Natural killer cell (primary cell): ENCODE measurements at places on chromosomes 3 and 15. TPM values are rescaled to one million over a fixed set of nuclear protein-coding genes. Genes with fewer than 3 reads are reported as not detected.

DNA sequence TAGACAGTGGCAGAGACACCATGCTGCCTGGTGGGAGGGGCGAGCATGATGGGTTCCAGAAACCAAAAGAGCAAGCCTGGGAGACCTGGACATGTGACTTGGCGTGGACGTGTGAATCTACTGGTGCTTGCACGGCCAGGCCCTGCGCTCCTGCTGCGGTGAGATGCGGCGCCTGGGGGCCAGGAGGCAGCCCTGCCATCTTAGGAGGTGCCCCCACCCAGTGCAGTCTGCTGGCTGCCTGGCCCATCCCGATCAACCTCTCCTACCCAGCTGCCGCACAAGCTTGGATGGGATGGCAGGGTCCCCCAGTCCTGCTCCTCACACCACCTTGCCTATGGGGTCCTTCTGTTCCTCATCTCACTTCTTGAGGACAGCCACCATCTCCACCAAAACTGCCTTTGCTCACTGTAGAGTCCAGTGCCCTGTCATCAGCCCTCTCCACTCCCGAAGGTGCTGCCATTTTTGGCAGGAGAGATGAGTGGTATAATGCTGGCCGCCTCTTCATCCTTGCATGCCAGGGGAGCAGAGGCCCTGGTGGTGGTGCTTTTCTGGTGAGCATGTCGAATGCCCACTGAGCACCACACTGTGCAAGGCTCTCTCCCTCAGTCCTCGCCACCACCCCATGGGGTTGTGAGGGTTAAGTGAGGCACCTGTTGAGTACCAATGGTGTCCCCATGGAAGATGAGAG, 3.1 kb upstream of the ABTB1 start:
- no peaks in the 10 kb centered on the region for H3K36me3 ChIP-seq
- DNase-seq = no peak
- H3K4me3 ChIP-seq = no peak overlapping the region
- no peak overlapping the region for H3K27ac ChIP-seq
- no peaks in the 10 kb centered on the region for H3K27me3 ChIP-seq
- H3K4me1 ChIP-seq = peaks cover 27% of the 10 kb centered on the region

GRCh38 chr15:43998607-43999006, 171.8 kb downstream of the WDR76 start:
- no peak overlapping the region for H3K4me3 ChIP-seq
- H3K4me1 ChIP-seq = no peaks in the 10 kb centered on the region
- H3K27ac ChIP-seq = no peak overlapping the region
- no peaks in the 10 kb centered on the region for H3K27me3 ChIP-seq
- no peaks in the 10 kb centered on the region for H3K36me3 ChIP-seq

DNA sequence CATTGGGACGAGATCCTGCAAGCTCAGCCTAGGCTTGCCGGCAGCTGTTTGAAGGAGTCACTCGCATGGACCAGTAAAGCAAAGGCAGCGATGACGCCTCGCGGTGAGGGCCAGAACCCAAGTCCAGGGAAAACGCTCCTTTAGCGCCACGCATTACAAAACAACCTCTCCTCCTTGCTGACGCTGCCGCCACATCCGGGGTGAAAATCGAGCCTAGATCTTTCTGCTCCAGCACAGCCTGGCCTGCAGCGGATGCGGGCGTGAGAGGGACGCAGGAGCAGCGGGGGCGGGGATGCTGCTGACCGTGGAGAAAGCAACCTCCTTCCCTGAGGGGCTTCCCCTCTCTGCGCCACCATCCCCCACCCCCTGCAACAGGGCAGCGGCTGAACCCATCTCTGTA, 46.7 kb downstream of the CASR start:
- H3K36me3 ChIP-seq = no peaks in the 10 kb centered on the region
- no peak overlapping the region for H3K4me3 ChIP-seq
- DNase-seq = no peak
- H3K27me3 ChIP-seq = no peaks in the 10 kb centered on the region
- no peak overlapping the region for H3K27ac ChIP-seq

GRCh38 chr3:49554633-49555265, 472 bp downstream of the BSN start:
- DNase-seq = peak; percentile 71
- no peak overlapping the region for H3K4me3 ChIP-seq
- peaks cover 25% of the 10 kb centered on the region for H3K27me3 ChIP-seq
- H3K36me3 ChIP-seq = no peaks in the 10 kb centered on the region
- peaks cover 12% of the 10 kb centered on the region for H3K4me1 ChIP-seq

- no peaks in the 10 kb centered on the region for H3K27me3 ChIP-seq
- no peaks in the 10 kb centered on the region for H3K4me1 ChIP-seq
- no peak overlapping the region for H3K4me3 ChIP-seq
- DNase-seq = peak; percentile 86
- no peaks in the 10 kb centered on the region for H3K36me3 ChIP-seq
Observed at GRCh38 chr3:185976977-185977678, 39.3 kb upstream of the TRA2B start.

DNA sequence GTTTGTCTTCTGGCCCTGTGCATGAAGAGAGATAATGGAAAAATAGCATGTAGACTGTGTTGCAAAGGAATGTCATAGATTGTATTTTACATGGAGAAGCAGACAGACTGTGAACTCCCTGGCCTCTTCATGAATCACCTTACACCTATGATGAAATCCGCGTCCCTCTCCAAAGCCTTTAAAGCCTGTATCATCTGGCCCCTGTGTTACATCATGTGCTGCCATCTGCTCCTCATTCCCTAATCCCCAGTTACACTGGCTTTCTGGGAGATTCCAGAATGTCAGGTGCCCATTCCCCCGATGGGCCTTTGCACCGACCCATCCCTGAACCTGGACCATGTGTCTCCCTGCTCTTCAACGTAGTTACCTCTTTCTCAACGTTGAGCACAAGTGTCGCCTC, 190.8 kb downstream of the ADAMTSL3 start:
- no peak overlapping the region for H3K4me3 ChIP-seq
- H3K27me3 ChIP-seq = no peaks in the 10 kb centered on the region
- no peak for DNase-seq
- no peaks in the 10 kb centered on the region for H3K36me3 ChIP-seq
- H3K4me1 ChIP-seq = no peaks in the 10 kb centered on the region
- no peak overlapping the region for H3K27ac ChIP-seq

- H3K36me3 ChIP-seq = no peaks in the 10 kb centered on the region
- H3K4me1 ChIP-seq = no peaks in the 10 kb centered on the region
- H3K4me3 ChIP-seq = no peak overlapping the region
- H3K27me3 ChIP-seq = no peaks in the 10 kb centered on the region
- no peak overlapping the region for H3K27ac ChIP-seq
- DNase-seq = no peak
Observed at GRCh38 chr3:106759731-106760130, 617.5 kb upstream of the CCDC54 start.

- DNase-seq = no peak
- H3K4me3 ChIP-seq = no peak overlapping the region
- H3K27ac ChIP-seq = no peak overlapping the region
- no peaks in the 10 kb centered on the region for H3K36me3 ChIP-seq
Observed at GRCh38 chr3:172616031-172616461, 92.8 kb upstream of the TNFSF10 start.

DNA sequence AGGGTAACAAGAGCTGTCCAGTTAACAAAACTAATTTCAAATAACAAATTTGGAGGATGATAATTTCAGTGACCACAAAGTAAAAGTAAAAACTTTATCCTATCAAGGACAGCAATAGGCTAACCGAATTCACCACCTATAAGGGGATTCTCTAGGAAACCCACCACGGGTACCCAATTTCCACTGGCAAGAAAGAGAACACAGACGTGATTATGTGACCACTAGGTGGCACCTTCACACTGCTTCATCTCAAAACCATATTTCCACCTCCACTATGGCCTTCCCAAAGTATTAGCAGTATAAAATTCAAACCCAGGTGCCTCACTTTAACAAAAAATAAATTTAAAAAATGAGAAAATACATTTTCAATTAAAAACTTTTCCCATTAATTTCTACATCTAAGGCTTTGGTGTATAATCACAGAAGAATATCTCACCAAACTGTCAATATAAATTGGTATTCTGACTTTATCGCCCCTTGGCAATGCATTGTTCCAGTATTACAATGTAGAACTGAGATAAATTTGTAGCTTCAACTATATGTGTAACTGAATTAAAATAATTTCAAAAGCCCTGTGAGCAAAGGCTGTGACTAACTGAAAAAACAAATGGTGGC, 96.5 kb downstream of the FSIP1 start:
- no peaks in the 10 kb centered on the region for H3K36me3 ChIP-seq
- H3K27me3 ChIP-seq = no peaks in the 10 kb centered on the region
- H3K27ac ChIP-seq = no peak overlapping the region
- H3K4me3 ChIP-seq = no peak overlapping the region
- peaks cover 3% of the 10 kb centered on the region for H3K4me1 ChIP-seq

GRCh38 chr15:48279608-48280007, 51.6 kb upstream of the DUT start:
- H3K27me3 ChIP-seq = no peaks in the 10 kb centered on the region
- no peaks in the 10 kb centered on the region for H3K4me1 ChIP-seq
- no peak for DNase-seq
- no peak overlapping the region for H3K27ac ChIP-seq

GRCh38 chr3:113804661-113805060, 33.9 kb upstream of the GRAMD1C start:
- H3K27ac ChIP-seq = no peak overlapping the region
- no peaks in the 10 kb centered on the region for H3K4me1 ChIP-seq
- no peak overlapping the region for H3K4me3 ChIP-seq

GRCh38 chr3:32842531-32842931, 24.7 kb downstream of the TRIM71 start:
- peaks cover 11% of the 10 kb centered on the region for H3K4me1 ChIP-seq
- H3K36me3 ChIP-seq = no peaks in the 10 kb centered on the region
- H3K4me3 ChIP-seq = no peak overlapping the region
- no peak for DNase-seq

- H3K27me3 ChIP-seq = no peaks in the 10 kb centered on the region
- H3K4me3 ChIP-seq = no peak overlapping the region
- no peak for DNase-seq
- no peaks in the 10 kb centered on the region for H3K36me3 ChIP-seq
- H3K27ac ChIP-seq = no peak overlapping the region
Observed at GRCh38 chr3:40770061-40770460, 245.3 kb downstream of the ZNF621 start.

GRCh38 chr15:57236561-57237300, 139.6 kb upstream of the CGNL1 start:
- H3K4me1 ChIP-seq = no peaks in the 10 kb centered on the region
- H3K27me3 ChIP-seq = no peaks in the 10 kb centered on the region
- H3K36me3 ChIP-seq = peaks cover 33% of the 10 kb centered on the region
- H3K27ac ChIP-seq = no peak overlapping the region

DNA sequence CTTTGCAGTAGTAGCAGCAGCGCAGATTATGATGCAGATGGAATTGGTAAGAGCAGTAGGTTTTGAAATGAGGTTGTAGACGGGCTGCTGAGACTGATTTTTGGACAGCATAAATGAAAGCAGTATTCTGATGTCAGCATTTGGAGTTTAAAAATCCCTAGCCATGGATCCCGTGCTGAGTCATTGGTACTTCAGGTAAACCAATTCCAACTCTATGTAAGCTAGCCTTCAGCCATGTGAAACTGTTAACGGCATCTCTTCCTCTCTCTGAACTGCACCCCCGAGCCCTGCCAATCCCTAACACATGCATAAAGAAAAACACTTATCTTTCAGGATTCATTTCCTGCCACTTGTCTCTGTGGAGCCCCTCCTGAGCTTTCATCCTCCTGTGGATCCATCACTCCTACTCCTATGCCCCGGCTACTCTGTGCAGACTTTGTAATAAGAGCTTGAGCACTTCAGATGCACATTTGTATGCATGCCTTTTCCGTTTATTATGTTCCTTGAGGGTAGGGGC, 119.0 kb downstream of the AKAP13 start:
- no peak overlapping the region for H3K4me3 ChIP-seq
- peaks cover 6% of the 10 kb centered on the region for H3K4me1 ChIP-seq
- H3K27me3 ChIP-seq = no peaks in the 10 kb centered on the region
- no peak for DNase-seq

GRCh38 chr3:3729261-3729660, 70.0 kb upstream of the LRRN1 start:
- no peaks in the 10 kb centered on the region for H3K36me3 ChIP-seq
- H3K27ac ChIP-seq = no peak overlapping the region
- H3K4me3 ChIP-seq = no peak overlapping the region
- no peak for DNase-seq
- no peaks in the 10 kb centered on the region for H3K27me3 ChIP-seq
- H3K4me1 ChIP-seq = no peaks in the 10 kb centered on the region

DNA sequence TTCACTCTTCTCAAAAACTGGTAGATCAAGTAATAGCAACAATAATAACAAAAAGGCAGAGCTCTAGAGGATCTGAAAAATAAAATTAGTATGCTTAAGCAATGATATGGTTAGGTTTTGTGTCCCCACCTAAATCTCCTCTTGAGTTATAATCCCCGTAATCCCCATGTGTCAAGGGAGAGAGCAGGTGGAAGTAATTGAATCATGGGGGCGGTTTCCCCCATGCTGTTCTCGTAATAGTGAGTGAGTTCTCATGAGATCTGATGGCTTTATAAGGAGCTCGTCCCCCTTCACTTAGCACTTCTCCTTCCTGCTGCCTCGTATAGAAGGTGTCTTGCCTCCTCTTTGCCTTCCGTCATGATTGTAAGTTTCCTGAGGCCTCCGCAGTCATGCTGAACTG, 60.2 kb upstream of the ABHD2 start:
- no peak for DNase-seq
- no peaks in the 10 kb centered on the region for H3K27me3 ChIP-seq
- no peak overlapping the region for H3K4me3 ChIP-seq
- no peaks in the 10 kb centered on the region for H3K4me1 ChIP-seq
- no peak overlapping the region for H3K27ac ChIP-seq
- H3K36me3 ChIP-seq = no peaks in the 10 kb centered on the region

DNA sequence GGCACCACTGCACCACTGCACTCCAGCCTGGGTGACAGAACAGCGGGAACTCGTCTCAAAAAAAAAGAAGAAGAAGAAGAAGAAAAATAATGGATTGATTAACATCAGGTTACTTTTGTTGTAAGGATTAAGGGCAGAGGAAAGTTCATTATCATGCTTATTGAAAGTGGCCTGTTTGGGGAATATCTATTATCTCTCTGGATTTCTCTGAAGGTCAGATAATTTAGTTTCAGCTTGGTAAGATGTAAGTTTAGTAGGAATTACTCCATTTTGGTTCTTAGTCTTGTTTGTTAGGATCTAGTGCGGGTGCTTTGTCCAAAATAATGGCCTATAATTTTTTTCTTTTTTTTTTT, 2.5 kb upstream of the MTMR14 start:
- no peak overlapping the region for H3K27ac ChIP-seq
- no peak for DNase-seq
- H3K36me3 ChIP-seq = no peaks in the 10 kb centered on the region
- H3K27me3 ChIP-seq = no peaks in the 10 kb centered on the region
- no peak overlapping the region for H3K4me3 ChIP-seq

Gene LRRC2
- not detected for total RNA-seq

Gene HYAL3
- 1.2 TPM for total RNA-seq

Gene MUC13
- total RNA-seq = 0.63 TPM

Gene NPRL2
- 78.9 TPM for total RNA-seq

Gene CHST2
- 113 TPM for total RNA-seq

Gene GRAMD2A
- not detected for total RNA-seq
